ENCODE measurements at places on chromosomes 2 and 18. TPM values are rescaled to one million over a fixed set of nuclear protein-coding genes. Genes with fewer than 3 reads are reported as not detected.

- DNase-seq, result no peak
Measured at GRCh38 chr2:137729305-137729704, 235.0 kb upstream of the HNMT start.

- no peak for DNase-seq
Measured at GRCh38 chr2:119469131-119469530, 37.5 kb downstream of the TMEM37 start.

GRCh38 chr18:25349131-25349925, 2.6 kb downstream of the ZNF521 start:
- DNase-seq, result peak; percentile 43

The LGALSL gene
- total RNA-seq, result 5.5 TPM

DNA sequence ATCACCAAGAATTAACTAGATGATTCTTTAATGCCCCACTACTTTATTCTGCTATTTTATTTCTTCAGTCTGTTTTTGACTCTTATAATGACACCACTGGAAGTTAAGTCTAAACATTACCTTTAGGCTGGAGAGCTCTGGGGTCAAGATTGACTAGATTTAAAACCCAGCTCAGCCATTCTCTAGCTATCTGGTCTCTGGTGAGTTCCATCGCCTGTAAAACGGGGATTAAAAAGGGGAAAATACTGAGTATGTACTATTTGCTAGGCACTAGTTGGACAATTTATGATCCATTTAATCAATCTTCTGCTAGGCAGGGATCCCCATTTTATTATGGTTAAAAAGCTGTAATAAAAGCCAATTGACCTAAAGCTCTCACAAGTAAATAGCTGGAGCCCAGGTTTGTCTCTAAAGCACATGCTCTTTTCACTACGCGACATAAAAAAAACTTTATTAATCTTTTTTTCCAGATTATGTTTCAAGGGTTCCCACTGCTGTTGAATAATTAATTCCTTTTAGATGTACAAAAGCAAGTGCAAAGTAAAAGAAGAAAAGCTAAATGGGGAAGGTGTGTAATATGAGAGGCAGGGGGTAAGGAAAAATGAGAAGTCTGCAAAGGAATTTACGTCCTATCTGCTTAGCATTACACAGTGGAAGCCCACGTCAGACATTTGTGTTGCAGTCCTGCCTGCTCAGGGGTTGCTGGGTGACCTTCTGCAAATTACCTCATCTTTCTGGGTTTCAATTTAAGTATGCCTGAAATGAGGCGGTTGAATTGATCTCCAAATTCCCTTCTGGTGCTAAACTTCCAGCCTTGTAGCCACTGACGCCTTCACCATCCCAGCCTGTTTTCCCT, 918 bp upstream of the NABP1 start:
- no peak for DNase-seq

All from left lobe of liver (tissue), 2 donors.